ENCODE measurements at places on chromosomes 5 and 9. TPM values are rescaled to one million over a fixed set of nuclear protein-coding genes. Genes with fewer than 3 reads are reported as not detected.

DNA sequence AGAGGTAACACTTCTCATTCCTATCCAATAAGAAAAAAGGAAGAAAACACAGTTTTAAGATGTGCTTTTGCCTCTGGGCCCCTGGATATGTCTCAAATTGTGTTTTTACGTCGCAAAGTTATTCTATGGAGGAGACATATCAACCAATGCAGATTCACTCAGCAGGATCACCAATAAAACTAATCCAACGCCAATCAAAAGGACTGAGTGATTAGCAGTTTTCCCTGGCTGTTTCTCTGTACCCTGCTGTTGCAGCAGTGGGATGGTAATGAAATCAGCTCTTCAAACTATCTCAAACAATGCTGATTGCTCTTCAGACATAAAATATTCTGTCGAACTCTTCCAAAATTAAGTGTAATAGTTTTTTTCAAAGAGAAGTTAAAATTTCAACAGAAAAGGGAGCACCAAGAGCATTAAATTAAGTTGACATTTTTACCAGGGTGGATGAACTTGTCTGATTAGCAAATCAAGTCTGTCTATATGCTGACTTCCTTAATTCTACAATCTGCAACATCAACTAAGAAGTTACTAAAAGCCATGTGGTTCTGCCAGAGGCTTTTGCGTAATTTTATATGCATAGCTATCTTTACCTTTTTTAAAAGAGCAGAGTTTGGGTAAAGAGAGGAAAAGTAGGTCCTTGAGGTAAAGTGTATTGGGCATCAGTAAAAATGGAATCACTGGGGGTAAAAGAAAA is 9.7 kb upstream of the HK3 start:
- H3K27me3 ChIP-seq = no peaks in the 10 kb centered on the region
- H3K36me3 ChIP-seq = peaks cover 6% of the 10 kb centered on the region
- no peak for DNase-seq
- H3K4me1 ChIP-seq = no peaks in the 10 kb centered on the region

- no peak for DNase-seq
- H3K4me3 ChIP-seq = no peak overlapping the region
- H3K27ac ChIP-seq = no peak overlapping the region
Observed at GRCh38 chr5:16260000-16260399, 80.4 kb upstream of the MARCHF11 start.

DNA sequence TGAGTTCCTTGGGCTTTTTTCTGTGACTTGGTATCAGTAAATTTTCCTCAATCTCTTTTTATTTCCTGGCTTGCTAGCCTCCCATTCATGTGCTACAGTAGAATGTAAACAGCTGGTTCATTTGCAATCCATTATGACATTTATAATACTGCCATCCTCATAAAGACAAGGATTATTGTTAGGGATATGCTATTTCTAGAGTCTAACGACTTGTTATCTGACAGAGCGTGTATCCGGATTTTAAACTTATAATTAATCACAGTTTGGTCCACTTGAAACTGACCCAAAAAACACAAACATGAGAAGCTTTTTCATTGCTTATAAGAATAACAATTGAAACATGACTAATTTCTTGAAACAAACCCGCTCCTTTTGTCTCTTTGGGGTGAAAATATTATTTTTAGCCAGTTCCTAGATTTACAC is 585.8 kb downstream of the TLE4 start:
- no peaks in the 10 kb centered on the region for H3K4me1 ChIP-seq
- no peak overlapping the region for H3K27ac ChIP-seq
- H3K4me3 ChIP-seq = no peak overlapping the region
- DNase-seq = no peak

DNA sequence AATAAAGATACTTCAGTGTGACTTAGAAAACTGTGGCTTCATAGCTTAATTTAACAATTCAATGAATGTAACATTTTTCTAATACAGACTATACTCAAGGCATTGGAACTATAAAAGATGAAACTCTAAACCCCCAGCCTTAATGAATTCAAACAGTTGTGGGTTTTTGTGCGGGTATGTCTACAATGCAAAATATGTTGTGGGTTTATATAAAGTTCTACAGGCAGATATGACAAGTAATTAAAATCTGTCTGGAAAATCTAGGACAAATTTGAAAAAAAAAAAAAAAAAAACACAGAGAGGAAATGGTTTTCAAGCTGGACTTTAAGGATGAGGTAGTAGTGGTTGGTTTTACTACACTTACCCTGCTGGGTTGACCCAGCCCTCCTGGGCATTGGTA is 467.5 kb upstream of the TLE4 start:
- H3K27ac ChIP-seq = no peak overlapping the region
- H3K4me1 ChIP-seq = no peaks in the 10 kb centered on the region
- no peaks in the 10 kb centered on the region for H3K27me3 ChIP-seq
- no peaks in the 10 kb centered on the region for H3K36me3 ChIP-seq
- no peak for DNase-seq

DNA sequence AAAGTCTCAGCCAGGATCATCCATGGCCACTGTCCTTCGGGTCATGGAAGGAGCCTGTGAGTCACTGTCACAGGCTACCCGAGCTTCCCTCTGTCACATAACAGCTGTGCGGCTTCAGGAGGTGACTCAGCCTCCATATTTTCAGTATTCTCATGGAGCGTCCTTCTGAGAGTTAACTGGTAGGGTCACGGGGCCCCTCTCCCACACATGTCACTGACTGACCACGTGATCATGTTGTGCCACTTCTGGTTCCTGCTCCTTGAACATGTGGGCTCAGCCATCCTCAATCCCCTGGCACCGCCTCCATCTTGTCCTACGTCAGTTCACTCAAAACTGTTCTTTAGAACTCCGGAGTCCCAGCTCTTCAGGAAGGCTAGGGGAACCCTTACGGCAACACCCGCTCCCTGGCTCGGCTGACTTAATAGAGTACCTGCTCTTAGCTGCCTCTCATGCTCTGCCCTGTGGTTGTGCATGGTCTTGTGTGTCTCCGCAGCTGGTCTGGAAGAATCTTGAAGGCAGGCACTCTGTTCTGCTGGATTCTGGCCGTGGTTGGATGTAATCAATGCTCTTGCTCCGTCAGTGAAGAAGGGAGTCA is 182.8 kb downstream of the ICE1 start:
- no peak overlapping the region for H3K27ac ChIP-seq
- H3K36me3 ChIP-seq = no peaks in the 10 kb centered on the region
- H3K27me3 ChIP-seq = peaks cover 12% of the 10 kb centered on the region

- H3K4me3 ChIP-seq = no peak overlapping the region
- no peaks in the 10 kb centered on the region for H3K27me3 ChIP-seq
Observed at GRCh38 chr5:37957218-37957617, 117.4 kb upstream of the GDNF start.

DNA sequence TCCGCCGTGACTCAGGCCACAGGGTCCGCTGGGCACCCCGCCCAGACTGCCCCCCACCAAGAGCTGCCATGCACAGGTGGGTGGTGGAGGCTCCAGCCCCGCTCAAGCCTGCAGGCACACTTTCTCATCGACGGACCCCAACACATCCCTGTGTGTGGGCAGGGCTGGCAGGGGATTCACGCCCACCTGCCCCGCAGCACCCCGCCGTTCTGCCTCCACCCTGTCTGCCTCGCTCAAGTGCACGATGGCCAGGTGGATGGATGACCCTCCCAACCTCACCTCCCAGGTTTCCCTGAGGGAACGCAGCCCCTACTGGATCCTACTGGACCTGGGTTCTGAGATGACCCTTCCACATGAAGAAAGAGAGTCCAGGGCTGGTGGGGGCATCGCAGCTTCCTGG is 26.1 kb upstream of the FCN1 start:
- H3K4me1 ChIP-seq = no peaks in the 10 kb centered on the region
- no peak overlapping the region for H3K27ac ChIP-seq
- H3K36me3 ChIP-seq = no peaks in the 10 kb centered on the region
- no peak for DNase-seq
- no peak overlapping the region for H3K4me3 ChIP-seq
- peaks cover 96% of the 10 kb centered on the region for H3K27me3 ChIP-seq

DNA sequence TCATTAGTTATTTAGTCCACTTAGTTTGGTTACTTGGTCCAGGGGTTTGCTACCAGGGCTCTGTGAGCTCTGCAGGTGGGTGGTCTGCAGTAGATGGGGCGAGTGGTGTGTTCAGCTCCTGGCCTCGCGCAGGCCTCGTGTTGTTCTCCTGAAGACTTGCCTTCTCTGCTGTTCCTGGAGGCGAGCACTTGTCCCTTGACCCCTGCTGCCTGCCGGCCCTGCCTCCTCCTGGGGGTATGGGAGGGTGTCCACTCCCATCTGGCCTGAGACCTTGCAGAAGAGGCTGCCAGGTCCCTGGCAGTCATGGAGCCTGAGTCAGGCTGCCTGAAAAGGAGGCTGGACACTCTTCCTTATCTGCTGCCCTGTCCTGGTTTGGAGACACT is 137.0 kb downstream of the CACNA1B start:
- DNase-seq = no peak
- H3K27ac ChIP-seq = no peak overlapping the region
- H3K27me3 ChIP-seq = peaks cover 67% of the 10 kb centered on the region

GRCh38 chr9:137453643-137454081 is 5.5 kb downstream of the NSMF start:
- no peak overlapping the region for H3K27ac ChIP-seq
- no peak overlapping the region for H3K4me3 ChIP-seq
- no peaks in the 10 kb centered on the region for H3K27me3 ChIP-seq

GRCh38 chr5:108729242-108729615 is 18.5 kb upstream of the FER start:
- no peak for DNase-seq
- peak overlapping the region; percentile 73 for H3K4me3 ChIP-seq
- H3K27me3 ChIP-seq = no peaks in the 10 kb centered on the region
- peaks cover 37% of the 10 kb centered on the region for H3K4me1 ChIP-seq

GRCh38 chr9:93990448-93990847 is 35.3 kb upstream of the BARX1 start:
- H3K36me3 ChIP-seq = no peaks in the 10 kb centered on the region
- 0 out of 2 replicates have a peak, but pooled peaks cover 6% of the 10 kb centered on the region for H3K27me3 ChIP-seq
- no peak overlapping the region for H3K4me3 ChIP-seq
- H3K27ac ChIP-seq = no peak overlapping the region

DNA sequence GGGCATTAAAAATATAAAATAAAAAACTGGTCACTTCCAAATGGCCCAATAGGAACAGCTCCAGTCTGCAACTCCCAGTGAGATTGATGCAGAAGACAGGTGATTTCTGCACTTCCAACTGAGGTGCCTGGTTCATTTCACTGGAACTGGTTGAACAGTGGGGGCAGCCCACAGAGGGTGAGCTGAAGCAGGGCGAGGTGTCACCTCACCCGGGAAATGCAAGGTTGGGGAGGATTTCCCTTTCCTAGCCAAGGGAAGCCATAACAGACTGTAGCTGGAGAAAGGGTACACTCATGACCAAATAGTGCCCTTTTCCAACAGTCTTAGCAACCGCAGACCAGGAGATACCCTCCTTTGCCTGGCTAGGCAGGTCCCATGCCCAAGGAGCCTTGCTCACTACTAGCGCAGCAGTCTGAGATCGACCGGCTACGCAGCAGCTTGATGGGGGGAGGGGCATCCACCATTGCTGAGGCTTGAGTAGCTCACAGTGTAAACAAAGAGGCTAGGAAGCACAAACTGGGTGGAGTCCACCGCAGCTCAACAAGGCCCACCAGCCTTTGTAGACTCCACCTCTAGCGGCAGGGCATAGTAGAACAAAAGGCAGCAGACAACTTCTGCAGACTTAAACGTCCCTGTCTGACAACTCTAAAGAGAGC is 12.7 kb downstream of the RLN1 start:
- no peaks in the 10 kb centered on the region for H3K4me1 ChIP-seq
- H3K27ac ChIP-seq = no peak overlapping the region
- H3K27me3 ChIP-seq = no peaks in the 10 kb centered on the region
- peak; percentile 64 for DNase-seq
- H3K36me3 ChIP-seq = no peaks in the 10 kb centered on the region

- no peaks in the 10 kb centered on the region for H3K4me1 ChIP-seq
- H3K36me3 ChIP-seq = no peaks in the 10 kb centered on the region
- peaks cover 15% of the 10 kb centered on the region for H3K27me3 ChIP-seq
- no peak for DNase-seq
- H3K27ac ChIP-seq = no peak overlapping the region
- no peak overlapping the region for H3K4me3 ChIP-seq
Observed at GRCh38 chr9:76882686-76883085, 23.2 kb downstream of the PRUNE2 start.

DNA sequence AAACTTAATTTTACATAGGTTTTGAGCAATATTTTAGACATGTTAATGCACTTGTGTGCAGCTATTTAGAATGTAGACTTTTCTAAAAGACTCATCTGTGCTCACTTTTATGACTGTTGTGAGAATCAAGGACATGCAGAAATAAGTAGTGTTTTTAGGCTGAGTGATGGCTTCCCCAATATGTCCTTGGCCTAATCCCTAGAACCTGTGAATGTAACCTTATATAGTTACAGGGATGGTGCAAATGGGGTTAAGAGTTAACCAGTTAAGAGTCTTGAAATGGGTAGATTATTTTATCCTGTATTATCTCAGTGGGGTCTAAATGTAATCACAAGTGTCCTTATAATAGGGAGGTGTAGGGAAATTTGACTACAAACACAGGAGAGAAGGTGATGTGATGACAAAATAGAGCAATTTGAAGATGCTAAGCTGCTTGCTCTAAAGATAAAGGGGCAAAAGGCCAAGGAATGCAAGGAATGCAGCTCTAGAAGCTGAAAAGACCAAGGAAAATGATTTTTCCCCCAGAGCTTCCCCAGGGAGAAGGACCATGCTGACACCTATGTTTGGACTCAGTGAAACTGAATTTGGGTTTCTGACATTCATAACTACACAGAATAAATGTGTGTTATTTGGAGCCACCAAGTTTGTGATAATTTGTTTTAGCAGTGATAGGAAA is 298.0 kb upstream of the PAPPA start:
- no peaks in the 10 kb centered on the region for H3K36me3 ChIP-seq
- no peak overlapping the region for H3K4me3 ChIP-seq
- no peak for DNase-seq
- no peaks in the 10 kb centered on the region for H3K27me3 ChIP-seq
- no peaks in the 10 kb centered on the region for H3K4me1 ChIP-seq
- no peak overlapping the region for H3K27ac ChIP-seq

DNA sequence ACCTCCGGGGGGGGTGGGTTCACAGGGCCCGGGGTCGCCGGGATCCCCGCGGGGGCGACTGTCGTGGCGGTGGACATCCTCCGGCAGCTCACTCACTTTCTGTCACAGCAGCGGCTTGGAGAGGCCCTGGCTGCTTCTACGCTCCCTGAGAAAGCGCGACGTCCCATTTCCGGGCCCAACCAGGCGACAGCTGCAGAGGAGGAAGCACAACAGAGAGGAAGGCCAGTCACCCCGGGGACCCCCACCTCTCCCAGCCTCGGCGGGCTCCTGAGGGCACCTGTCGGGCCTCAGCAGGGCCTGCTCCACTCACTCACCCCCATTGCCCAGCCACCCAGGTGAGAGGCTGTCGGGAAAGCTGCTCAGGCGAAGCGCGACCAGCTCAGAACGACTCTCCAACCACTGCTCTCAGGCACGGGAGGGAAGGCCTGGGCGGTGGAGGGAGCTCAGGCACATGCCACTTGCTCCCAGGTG is 14.4 kb downstream of the BRD3 start:
- H3K4me1 ChIP-seq = peaks cover 18% of the 10 kb centered on the region
- H3K4me3 ChIP-seq = no peak overlapping the region
- no peaks in the 10 kb centered on the region for H3K36me3 ChIP-seq
- DNase-seq = no peak
- no peaks in the 10 kb centered on the region for H3K27me3 ChIP-seq

Gene CDK9
- total RNA-seq = 93.8 TPM

Gene GMCL2
- total RNA-seq = not detected

All from PC-9 (cell line).